ENCODE measurements at places on chromosomes 4 and X.

DNA sequence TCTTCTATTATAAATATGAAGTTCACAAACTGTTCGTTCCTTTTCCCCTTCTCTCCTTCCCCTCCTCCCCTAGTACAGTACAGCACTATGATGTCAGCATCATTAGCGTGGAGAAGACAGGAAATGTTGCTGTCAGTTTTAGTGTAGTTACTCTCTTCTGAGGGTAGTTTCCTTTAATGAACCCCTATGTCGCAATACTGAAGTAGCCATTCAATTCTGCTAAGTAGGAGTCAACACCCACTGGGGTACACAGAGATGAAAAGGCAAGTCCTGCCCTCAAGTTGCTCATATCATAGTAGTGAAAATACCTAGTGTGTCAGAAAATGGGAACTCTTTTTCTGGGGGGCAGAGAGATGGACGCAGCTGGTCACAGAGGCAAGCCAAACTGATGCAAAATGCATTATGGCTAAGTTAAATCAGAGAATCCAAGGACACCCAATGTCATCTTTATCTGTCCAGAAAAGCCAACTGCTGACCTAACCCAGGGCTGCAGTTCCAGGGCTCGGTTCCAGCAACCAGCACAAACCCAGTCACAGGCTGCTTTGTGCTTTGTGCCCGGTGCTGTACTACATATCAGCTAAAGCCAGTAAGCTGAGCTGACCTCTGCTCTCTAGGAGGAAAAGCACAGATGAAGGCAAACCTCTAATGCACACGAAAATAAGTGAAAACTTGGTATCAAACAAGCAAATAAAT, 31.5 kb downstream of the GRIA3 start:
- DNase-seq, result no peak

DNA sequence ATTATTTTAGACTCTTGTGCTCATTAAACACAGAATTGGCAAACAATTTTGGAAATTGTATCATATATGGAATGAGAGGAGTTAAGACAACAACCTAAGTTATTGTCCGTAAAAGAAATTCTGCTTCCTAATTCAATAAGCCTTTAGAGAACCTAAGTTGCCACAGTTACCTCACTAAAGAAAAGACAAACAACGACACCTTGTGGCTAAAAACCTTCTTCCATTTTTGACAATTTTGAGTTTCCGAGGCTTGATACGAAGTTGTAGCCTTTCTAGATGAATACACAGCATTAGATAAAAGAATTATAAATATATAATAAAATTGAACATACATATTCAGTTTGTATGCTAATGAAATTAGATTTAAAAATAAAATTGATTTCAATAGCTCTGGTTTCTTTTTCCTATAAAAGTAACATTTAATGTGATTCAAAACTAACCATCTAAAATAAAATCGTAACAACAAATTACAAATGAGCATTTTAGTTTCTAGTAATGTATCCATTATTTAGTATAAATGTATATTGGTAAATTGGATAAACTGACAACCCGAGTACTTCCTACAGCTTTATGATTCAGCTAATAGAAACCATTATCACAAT, 275.1 kb downstream of the GPM6A start:
- DNase-seq, result no peak

- peak; percentile 24 for DNase-seq
These were observed 808 bp downstream of the PRDM5 start for GRCh38 chr4:120921456-120922380.

DNA sequence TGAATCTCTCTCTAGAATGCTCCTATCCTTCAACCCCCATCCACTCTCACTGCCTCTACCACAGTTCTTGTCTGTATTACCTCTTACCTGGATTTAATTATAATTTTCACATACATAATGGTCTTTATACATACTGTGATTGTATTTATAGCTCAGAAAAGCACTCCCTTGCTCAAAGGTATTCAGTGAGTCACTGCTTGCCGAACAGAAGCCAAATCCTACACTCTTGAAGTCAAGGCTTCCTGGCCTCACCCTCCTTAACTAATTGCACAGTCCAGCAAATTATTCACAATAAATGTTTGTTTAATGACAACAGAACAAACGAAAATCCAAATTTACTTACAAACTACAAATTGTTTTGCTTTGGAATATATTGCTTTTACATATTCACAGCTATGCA, 159.5 kb downstream of the KLHL13 start:
- DNase-seq, result no peak

DNA sequence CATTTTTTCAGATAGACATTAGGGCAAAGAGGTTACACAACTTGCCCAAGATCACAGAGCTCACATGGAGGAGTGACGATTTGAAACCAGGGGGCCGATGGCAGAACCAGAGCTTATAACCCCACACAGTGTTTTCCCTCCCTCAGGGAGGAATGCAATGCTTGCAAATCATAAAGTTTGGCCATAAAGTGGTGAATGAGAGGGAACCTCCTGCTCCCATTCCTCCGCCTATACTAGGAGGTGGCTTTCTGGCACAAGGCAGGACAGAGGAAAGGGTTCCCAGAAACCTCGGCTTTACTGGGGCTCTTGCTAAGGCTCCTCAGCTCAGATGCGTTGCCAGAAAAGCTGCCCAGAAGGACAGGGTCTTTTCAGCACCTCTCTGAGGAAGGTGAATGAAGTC, 19.3 kb downstream of the TMEM154 start:
- DNase-seq, result no peak

- no peak for DNase-seq
These were observed 252.0 kb downstream of the EVC2 start for GRCh38 chr4:5456296-5456845.

GRCh38 chr4:175062183-175062592, 144.0 kb downstream of the ADAM29 start:
- no peak for DNase-seq

DNA sequence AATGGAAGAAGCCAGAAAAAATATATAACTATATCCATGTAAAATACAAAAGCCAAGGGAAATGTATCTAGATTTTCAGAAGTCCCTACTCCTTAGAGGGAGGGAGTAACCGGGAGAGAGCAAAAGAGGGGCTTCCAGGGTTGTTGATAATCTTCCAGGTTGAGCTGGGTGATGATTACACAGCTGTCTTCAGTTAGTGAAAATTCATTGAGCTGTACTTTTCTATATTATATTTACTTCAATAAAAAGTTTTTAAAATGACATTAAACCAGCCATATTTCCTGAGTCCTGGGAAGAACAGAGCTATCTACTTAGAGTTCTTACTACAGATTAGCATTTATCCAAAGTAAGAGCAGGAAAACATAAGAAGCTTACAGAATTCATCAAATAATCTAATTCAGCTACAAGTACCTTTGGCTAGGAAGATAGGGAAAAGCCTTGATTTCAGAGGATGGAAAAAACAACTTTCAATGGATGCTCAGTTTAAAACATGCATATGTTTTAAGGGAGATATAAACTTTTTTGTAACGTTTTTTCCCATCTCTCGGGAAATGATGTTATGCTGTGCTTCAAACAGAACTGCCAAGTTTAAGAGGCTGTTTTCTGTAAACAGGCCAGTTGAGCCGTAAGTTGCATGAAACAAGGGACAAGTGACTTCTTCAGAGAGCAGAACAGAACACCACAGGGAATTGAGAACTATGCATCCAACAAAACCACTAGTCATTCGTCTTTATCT, 204.6 kb downstream of the SCFD2 start:
- DNase-seq, result no peak

DNA sequence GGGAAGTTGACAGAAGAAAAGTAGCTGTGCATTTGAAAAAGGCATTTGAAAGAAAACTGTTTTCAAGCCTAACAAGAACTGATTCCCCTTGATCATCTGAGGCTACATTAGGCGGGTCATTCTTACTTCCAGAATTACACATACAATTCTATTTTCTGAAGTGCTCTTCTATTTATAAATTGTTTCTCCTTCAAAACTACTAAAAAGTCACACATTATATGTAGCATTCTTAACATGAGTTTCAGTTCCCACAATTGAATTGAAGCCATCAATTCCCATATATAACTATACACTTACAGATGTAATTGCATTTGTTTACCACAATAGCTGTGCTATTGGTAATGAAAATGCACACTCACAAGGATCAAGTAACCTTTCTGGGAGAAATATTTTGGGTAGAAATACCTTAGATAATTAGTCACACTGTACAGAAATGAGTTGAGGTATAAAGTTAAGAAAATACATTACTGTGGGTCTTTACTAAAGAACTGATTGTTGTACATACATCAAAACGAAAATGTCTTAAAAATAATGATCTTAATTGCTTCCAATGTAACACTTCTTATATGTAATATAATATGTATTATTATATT, 1688.0 kb upstream of the AGA start:
- DNase-seq, result no peak

- DNase-seq, result no peak
These were observed 264.9 kb upstream of the ZC4H2 start for GRCh38 chrX:65241059-65241721.

- no peak for DNase-seq
These were observed 260.3 kb downstream of the IL15 start for GRCh38 chr4:141896687-141897086.

- no peak for DNase-seq
These were observed at the start of gene CCDC160 for GRCh38 chrX:134236626-134237614. Gene CCDC160 (plus strand): TSS chrX:134237182. CDS start chrX:134244801, 7,619 bp downstream.

DNA sequence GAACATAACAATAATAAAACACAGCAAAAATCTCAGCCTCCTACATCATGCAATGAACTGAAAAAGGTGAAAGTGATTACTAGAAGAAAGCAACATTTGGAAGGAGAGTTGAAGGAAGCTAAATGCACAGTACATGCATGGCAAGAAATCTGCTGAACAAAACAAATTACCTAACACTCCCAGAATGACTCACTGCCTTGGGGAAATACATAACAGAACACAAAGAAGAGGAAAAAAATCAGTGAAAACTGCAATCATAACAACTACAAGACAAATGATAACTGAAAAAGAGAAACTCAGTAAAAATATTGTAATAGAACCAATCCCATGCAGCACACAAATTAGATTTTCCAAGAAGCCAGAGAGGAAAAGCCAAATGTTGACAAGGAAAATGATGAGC, 1513.2 kb downstream of the ARAP2 start:
- no peak for DNase-seq

DNA sequence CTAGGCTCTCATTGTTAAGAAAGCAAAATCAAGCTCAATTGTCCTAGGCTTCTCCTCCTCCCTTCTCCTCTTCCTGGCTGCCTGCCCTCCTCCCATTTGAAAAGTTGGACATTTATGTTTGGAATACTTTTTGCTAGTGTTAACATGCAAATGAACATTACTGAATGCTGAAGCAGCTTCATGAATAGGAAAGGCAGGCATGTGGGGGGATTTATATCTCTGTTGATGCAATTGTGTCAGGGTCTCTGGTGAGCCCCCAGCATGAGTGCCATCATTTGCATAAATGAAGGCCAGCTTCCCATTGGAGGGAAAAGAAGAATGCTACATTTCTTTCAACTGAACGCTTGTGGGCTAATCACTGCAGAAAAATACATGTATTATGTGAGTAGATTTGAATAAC, 160.1 kb upstream of the NDST3 start:
- no peak for DNase-seq

- no peak for DNase-seq
These were observed 1928.2 kb upstream of the TENM3 start for GRCh38 chr4:180314972-180315371.

DNA sequence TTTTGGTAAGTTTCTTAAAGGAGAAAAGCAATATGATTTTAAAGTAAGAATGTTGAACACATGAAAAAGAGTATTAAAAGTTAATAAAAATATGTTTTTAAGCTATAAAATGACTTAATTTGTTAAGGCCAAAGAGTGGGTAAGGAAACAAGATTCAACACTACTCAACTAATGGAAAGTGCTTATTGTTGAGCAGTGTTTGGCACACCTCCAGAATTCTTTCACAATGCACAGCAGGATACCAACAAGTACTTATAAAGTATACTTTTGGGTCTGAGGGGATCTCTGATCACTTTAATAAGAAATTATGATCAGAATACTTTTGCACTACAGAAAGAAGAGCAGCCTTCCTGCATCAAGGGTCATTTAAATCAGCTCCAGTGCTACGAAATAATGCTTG, 5.9 kb downstream of the LAMP2 start:
- no peak for DNase-seq

DNA sequence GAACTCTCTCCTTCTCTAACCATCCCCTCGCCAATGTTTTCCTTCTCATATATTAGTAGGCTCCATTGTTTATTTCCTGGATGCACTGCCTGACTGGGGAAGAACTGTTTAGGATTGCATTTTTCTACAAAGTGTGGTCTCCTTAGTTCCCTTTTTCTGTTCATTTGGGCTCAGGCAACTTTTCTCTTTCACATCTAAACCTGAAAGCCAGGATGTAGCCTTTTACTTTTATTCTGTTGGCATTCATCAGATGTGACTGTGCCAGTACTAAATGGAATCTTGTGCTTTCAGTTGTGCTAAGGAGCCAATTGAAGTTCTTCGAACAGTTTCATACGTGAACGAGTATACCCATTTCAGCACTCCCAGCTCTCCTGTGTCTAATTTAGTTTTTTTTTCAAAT, 59.8 kb downstream of the DDIT4L start:
- DNase-seq, result no peak

GRCh38 chrX:9182041-9182440, 148.1 kb upstream of the FAM9B start:
- no peak for DNase-seq

GRCh38 chrX:34927866-34928265, 14.7 kb upstream of the FAM47B start:
- no peak for DNase-seq

DNA sequence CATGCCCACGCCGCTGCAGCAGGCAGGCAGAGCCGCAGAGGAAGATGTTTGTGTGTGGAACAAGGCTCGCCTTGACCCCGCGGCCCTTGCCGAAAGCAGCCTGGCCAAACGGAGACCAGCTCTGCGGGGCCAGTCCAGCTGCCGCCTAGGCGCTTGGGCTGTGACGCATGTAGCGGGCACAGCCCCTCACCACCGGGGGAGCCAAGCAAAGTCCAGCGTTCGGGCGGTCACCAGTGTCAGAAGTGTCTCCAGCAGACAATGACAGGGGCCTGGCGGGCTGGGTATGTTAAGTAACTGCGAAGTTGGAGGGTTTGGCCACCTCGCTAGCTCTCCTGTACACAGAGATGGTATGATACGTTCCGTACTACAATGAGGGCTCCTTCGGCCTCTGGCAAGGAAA, 1.3 kb downstream of the AMER1 start:
- DNase-seq, result no peak

GRCh38 chrX:114058988-114059418, 524.9 kb upstream of the HTR2C start:
- DNase-seq, result no peak

DNA sequence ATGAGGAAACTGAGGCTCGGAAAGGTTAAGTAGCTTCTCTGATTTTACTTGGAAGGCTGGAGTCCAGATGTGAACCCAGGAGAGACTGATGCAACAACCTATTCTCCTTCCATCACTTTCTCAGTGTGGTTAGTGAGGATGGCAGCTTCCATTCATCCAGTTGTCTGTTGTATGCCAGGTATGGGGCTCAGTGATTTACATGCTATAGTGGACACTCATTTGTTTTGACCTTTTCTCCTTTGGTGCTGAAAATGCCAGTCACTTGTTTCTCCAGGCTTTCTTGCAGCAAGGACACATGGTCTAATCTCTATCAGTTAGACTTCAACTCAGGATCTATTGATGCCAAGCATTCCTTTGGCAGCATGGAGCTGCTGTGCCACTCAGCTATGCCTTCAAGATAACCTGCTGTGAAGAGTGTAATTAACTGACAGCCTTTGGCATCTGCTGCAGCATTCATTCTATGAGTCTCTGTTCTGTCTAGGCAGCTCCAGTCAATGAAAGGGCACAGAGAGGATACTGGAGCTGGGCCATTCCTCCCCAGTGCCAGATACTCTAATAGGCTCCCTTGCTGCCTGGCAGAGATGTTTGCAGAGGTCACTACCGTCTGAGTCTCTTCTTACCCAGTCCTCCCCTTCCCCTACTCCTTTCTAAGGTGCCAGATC, 11.0 kb upstream of the CWH43 start:
- DNase-seq, result no peak
